ENCODE measurements at places on chromosomes 12 and 14.

DNA sequence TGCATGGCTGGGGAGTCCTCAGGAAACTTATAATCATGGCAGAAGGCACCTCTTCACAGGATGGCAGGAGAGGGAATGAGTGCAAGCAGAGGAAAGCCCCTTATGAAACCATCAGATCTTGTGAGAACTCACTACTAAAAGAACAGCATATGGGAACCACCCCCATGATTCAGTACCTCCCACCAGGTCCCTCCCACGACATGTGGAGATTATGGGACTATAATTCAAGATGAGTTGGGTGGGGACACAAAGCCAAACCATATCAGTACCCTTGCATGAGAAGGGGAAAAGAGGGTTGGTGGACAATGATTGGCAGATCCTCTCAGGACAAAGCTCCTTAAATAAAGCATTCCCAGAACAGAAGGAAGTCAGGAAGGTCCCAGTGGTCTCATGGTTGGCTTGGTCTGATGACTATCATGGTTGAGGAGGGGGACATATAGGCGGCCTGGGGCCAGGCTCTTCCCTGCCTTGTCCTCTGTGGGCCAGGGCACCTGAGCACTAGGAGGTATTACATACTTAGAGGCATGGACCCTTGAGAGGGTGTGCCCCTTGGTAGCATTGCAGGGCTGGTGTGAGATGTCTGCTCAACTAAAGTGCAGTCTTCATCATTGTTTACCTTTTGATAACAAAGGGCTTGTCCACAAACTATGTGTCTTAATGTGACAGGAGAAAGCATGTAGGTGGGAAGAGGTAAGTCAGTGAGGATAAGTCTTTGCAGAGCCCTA lies 22.2 kb downstream of the HSD17B6 start:
- no peak for DNase-seq

GRCh38 chr12:51836041-51836826 lies 12.3 kb downstream of the FIGNL2 start:
- no peak for DNase-seq

GRCh38 chr12:2338991-2339431 lies 286.2 kb downstream of the CACNA1C start:
- no peak for DNase-seq

- no peak for DNase-seq
Observed at GRCh38 chr12:47561746-47562145, 144.1 kb downstream of the RPAP3 start.

DNA sequence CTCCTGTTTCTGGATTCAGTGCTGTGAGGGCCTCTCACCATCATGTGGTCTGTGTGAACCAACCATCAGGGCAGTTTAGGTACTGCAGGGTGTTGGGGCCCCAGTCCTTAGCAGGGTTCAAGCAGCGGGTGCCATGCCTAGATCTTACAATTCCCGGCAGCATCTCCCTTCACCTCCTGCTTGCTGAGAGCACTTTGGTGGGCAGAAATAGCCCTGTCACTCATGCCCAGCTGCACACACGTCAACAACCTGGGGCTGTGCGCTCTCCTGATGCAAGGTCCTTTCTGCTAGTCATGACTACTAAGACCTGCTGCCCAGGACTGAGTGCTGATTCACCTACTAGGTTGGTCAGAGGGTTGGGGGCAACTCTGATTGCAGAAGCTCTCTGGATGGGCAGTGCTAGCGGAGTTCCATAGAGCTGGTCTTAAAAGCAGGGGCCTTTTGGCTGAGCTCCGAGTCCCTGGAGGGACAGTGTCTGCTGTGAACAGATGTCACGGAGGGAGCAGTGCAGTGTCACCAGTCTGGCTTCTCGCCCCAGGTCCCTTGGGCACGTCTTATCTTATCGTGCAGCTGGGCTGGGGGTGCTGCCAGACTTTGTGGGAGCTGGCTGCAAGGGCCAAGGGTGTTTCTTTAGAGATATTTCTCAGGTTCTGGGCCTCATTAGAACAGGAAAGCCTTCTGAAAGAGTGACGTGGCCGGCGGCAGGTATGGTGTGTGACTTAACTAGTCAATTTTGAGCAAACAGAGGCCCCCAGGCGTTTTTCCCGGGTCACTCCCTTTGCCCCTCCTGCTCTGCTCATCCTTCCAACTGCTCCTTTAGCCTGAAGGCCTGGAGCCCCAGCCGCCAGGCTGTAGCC lies 71.8 kb downstream of the NINJ2 start:
- peak; percentile 38 for DNase-seq

- DNase-seq, result no peak
Observed at GRCh38 chr14:100761481-100761880, 34.8 kb downstream of the DLK1 start.

DNA sequence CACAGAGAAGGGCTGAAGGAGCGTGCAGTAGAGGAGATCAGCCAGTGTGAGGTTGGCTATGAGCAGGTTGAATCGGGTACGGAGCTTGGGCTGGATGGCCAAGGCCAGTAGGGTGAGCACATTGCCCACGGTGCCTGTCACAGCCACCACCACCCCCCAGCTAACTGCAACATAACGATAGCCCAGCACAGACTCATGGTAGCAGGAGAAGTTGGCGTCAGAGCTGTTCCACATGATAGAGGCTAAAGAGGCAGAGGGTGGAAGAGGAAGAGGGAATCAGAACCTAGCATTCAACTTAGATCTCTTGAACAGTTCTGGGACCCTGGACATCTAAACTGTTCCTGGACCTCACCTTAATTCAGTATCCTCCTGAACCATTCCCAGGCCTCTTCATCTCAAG lies 668 bp downstream of the GPR84 start:
- no peak for DNase-seq

DNA sequence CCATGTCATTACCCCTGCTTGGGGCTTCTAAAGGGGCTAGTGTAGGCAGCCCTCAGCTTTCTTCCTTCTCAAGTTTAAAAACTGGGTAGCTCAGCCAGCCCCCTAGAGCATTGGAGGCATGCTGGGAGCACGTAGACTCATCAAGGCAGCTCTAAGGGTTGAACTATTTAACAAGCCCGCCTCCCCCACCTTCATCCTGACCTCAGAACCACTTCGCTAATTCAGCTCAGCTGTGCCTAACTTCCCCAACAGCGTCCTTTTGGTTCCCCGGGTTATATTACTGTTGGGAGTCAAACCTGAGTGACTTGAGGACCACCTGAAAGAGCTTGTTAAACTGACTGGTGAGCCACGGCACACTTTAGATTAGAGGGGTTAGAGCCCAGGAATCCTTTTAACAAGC lies 30.1 kb downstream of the MAX start:
- DNase-seq, result peak; percentile 84

DNA sequence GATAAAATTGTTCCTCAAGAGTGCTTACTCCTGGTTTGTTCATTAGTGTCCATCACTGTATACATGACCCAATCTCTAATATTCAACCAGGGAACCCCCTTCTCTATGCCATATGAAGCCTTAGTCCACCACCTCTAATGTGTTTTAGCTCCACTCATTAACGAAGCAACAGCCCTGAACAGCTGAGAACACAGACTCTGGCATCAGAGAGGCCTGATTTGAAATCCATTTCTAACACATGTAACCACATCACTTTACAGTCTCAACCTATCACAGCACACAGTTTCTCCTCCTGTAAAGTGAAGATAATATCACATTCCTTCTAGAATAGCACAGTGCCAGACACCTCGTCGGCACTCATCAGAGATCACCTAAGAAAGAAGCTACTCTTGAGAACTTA lies 64.3 kb downstream of the C2CD5 start:
- DNase-seq, result no peak

DNA sequence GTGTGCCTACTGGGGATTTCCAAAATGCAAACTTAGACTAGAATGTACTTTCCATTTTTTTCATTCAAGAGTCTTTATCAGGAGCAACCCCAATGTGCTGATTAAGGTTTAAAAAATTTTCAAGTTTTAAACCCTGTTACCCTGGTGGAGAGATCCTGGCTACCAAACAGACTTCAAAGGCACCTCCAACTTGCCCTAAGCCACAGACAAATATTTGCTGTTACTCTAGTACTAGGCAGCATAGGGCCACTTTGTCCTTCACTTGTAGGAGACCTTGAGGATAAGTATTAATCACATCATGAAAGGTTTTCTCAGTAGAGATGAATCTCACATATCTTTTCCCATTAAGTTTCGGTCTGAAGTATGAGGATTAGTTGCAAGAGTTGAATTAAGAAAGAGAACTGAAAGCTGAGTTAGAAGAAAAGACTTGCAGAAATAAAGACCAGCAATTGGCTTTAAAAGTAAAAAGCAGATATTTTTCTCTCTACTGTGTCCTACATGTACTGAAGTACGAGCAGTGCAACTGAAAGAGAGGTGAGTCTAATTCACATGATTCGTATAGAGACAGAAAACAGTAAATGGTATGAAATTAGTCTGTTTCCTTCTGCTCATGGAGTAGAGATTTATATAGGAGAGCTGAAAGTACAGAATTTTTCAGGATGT lies 28.3 kb downstream of the NTN4 start:
- no peak for DNase-seq

DNA sequence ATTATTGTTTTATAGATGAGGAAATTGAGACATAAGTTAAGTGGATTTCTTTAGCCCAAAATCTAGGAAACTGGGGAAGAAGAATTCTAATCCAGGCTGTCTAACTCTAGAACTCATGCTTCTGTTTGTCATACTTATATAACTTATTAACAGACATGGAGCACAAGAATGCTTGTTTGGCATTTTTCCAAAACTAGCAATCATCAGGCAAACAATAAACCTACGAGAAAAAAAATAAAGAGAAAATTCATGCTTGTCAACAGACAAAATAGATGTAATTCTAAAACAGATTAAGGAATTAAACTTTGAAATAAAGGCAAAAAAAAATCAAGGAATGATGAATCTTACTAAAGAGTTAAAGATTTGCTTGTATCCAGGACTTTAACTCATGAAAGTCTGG lies 103.1 kb downstream of the METTL25 start:
- no peak for DNase-seq

- no peak for DNase-seq
Observed at GRCh38 chr12:81591256-81591655, 167.9 kb downstream of the PPFIA2 start.

- no peak for DNase-seq
Observed at GRCh38 chr14:67566908-67567307, 33.2 kb downstream of the PIGH start.

GRCh38 chr14:24270537-24271133 lies 762 bp downstream of the RABGGTA start:
- no peak for DNase-seq

- DNase-seq, result no peak
Observed at GRCh38 chr12:132610866-132611602, 652 bp upstream of the LRCOL1 start.

DNA sequence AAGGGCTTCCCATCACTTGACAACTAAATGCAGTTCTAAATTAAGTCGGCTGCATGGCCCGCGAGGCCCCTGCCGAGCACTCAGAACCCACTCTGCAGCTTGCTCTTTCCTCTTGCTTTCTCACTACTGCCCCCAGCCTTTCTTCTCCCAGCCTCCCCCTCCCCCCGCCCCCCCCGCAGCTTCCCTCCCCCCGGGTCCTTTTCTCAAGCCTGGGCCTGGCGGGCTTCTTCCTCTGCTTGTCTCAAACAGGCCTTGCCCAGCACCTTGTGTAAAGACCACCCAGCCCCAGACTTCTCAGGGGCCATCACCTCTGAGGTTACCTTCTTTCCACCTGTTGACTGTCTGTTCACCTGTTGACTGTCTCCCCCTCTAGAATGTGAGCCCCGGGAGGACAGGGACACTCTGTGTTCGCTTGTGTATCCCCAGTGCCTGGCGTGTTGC lies 1.1 kb downstream of the CYP46A1 start:
- no peak for DNase-seq

DNA sequence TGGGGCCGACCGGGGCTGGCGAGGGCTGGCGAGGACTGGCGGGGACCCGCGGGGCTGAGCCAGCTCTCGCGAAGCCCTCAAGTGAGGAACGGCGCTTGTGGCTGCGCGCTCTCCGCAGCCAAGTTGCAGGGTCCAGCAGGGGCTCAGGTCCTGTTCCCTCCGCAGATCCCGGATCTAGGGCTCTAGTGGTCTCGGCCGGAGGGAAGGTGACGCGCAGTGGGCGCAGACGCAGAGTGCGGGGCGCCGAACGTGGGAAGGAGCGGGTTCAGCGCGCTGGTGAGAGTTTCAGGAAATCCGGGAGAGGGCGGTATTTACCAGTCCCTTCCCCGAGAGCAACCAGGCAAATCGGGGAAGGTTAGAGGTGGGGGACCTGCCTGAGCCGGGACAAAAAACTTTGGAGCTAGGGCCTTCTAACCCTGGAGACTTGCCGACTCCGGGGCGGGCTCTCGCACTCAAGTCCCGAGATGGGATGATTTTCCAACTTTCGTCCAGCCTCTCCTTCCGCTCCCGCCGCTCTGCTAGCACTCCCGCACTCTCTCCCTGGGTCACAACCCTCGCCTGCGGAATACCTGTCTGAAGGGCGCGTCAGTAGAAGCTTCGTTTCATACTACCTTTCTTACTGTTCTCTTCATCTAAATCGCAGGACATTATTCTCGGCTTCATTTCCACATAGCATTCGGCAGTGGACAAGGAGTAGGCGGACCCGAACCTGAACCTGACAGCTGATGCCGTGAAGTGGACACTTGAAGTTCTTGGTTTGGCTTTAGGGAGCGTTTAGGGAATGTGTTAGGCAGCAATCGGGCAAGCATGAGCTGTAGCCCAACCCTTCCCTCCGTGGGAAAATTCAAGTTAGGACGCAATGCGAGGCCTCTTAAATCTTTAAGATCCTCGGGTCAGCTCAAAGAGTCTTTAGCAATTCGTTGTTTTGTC lies 13.6 kb upstream of the PAX9 start:
- DNase-seq, result peak; percentile 45

DNA sequence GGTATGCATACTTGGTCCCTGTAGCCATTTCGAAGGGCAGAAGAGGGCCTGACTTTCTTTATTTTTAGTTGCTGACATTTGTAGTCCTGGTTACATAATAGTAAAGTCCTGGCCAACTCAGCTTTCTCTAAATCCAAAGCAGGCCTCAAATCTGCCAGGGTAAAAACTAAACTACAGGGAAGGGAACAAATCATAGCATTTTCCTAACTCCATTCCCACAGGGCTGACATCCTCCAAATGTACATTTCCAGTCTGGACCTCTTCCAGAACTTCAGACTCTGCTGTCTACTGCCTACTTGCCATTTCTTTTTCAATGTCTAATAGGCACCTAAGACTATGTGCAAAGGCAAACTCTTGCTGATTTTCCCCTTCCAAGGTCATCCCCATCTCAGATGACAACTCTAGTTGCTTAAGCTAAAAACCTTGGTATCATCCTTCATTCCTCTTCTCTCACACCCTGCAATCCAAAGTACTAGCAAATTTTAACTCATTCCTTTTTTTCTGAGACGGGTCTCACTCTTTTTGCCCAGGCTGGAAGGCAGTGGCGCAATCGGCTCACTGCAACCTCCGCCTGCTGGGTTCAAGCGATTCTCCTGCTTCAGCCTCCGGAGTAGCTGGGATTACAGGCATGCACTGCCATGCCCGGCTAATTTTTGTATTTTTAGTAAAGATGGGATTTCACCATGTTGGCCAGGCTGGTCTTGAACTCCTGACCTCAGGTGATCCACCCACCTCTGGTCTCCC lies 2.0 kb downstream of the DDIT3 start:
- DNase-seq, result no peak

- no peak for DNase-seq
Observed at GRCh38 chr14:100735271-100735670, 8.6 kb downstream of the DLK1 start.
